ENCODE measurements at places on chromosomes 3 and 15. TPM values are rescaled to one million over a fixed set of nuclear protein-coding genes. Genes with fewer than 3 reads are reported as not detected.

DNA sequence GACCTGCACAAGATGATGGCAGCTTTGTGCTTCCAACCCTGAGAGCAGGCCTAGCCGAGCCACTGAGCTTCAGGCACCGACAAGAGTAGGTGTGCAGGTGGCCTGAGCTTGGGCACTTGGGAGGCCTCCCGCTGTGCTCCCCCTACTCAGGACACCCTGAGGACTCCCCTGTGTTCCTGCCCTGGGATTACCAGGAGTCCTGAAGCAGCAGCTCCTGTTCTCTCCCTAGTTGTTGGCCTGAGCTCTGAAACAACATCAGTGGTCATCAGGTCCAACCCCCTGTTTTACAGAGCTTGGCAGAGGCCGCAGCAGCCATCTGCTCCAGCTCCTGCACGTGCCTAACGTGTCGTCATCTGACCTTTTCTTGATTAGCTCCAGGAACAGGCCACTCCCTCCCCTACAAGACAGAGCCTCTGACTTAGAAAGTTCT, 8.0 kb upstream of the MESP2 start:
- ATAC-seq, result peak; percentile 72

The RTP1 gene
- not detected for total RNA-seq

DNA sequence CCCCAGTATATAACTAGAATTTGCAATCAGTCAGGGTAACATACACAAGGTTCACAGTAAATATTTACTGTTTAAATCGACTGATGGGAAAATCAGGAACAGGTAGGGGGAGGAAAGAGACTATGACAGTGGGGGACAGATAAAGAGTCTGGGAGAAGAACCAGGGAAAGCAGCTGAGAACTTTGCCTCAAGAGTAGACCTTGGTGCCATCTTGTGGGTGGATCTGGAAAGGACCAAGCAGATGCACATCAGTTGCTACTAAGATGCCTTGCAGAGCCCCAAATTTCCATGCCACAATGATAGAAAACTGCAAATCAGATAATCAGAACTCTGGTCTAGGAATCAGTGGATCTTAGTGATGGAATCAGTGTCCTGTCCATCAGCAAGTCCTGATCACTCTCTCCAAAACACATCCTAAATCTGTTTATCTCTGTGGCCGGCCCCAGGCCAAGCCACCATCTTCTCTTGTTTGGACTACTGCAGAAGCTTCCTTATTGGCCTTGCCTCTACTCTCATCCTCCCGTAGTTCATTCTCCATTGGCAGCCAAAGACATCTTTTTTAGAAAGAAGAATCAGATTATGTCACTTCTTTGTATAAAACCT, 62.7 kb downstream of the PDE8A start:
- peak; percentile 41 for ATAC-seq

GRCh38 chr15:40392986-40393948, 10.7 kb downstream of the KNSTRN start:
- ATAC-seq, result no peak

DNA sequence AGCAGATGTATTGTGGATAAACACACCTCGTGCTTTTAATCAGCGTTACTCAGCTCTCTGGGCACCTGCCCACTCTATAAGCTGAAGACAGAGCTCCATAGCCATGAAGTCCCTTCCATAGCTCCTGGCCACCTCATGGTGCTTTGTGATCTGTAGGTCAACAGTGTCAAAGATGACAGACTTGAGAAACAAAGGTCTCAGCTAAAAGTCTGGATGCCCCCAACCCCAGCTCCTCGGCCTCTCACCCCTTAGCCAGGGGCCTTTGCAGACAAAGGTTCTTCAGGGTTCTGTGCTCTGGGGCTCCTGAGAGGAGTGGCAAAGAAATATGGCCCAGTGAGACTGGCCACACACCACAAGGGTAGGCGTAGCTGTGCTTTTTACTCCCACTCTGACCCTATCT, 168.6 kb downstream of the KLF13 start:
- ATAC-seq, result no peak

The CTDSPL2 gene
- total RNA-seq, result 53.7 TPM

- no peak for ATAC-seq
These were observed 9.3 kb downstream of the IL16 start for GRCh38 chr15:81206018-81206417.

- no peak for ATAC-seq
These were observed 63.5 kb downstream of the STT3B start for GRCh38 chr3:31596176-31596575.

- no peak for ATAC-seq
These were observed 292.0 kb downstream of the TBL1XR1 start for GRCh38 chr3:176905331-176905730.

- ATAC-seq, result no peak
These were observed 131.1 kb downstream of the PYDC2 start for GRCh38 chr3:191592105-191592504.

GRCh38 chr3:153426803-153427202, 264.8 kb downstream of the RAP2B start:
- ATAC-seq, result no peak

The PLCL2 gene
- 12.3 TPM for total RNA-seq

DNA sequence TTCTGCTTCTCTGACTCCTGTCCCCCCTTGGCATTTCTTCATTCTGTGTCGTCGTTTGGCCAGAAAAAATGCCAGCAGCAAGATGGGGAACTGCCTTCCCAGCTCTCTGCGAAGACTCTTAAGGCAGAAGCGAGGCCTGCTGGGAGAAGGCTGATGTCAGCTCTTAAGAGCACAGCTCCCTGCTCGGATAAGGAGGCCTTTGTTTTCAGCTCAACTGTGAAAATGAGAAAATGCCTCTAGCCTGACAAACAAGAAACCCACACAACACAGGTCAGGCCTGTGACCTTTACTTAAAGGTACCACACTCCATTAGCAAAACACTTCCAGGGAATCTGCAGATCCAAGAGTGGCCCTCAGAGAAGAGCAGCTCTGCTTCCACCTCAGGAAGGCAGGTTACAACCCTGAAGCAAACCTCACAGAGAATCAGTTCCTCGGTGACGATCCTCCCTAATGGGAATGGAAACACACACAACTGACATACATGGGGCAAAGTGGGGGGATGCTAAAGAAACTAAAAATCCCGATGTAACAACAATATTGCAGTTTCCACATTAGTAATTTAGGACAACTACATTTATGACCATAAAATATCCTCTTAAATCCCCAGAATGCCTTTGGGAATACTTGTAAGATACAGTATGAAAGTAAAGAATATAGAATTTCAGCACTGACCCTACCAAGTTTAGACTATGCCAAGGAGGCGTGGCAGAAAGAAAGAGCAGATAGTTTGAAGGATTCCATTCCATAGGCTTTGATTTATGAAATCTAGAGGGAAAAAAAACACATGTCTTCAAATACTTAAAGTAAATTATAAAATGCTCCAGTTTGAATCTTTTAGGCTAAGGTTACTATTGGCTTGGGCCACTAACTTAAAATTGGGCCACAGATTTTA, 52.1 kb downstream of the VGLL4 start:
- peak; percentile 71 for ATAC-seq
